ENCODE measurements at places on chromosomes 2 and 18.
A peak's percentile ranks its signal among the peaks of the same experiment; 100 is the strongest.

DNA sequence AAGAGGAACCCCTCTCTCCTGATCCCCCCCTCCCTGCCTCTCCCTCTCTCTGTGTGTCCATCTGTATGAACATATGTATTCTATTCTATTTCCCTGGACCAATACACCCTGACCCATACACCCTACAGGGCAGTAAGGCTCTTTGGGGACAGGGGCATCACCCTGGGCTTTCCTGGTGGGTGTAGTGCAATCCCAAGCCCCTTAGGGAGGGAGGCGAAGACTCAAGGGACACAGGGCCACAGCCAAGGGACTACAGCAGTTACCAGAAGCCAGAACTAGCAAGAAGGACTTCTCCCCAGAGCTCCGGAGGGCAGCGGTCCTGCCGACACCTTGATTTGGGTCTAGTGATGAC is 214.2 kb upstream of the RAB6C start:
- DNase-seq = no peak

DNA sequence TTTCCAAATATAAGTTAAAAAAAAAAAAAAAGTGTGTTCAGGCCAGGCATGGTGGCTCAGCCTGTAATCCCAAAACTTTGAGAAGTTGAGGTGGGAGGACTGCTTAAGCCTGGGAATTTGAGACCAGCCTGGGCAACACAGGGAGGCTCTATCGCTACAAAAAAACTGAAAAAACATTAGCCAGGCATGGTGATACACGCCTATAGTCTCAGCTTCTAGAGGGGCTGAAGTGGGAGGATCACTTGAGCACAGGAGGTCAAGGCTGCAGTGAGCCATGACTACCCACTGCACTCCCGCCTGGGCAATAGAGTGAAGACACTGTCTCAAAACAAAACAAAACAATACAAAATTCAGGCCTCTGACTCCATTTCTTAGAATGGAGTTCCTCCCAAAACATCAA is 9.2 kb downstream of the USP37 start:
- DNase-seq = no peak

DNA sequence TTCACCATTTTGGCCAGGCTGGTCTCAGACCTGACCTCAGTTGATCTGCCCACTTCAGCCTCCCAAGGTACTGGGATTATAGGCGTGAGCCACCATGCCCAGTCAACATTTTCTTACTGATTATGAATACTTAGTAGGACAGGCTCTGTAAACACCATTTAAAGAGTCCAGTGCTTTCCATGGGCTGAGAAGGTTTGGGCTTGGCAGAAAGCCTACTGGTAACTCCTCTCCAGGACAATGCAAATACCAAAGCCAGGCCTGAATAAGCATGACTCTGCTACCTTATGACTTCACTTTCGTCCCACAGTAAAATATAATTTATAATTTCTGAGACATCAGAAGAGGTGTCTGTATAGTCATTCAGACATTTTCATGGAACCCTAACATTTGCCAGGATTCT is 60.2 kb upstream of the FAM117B start:
- DNase-seq = no peak

DNA sequence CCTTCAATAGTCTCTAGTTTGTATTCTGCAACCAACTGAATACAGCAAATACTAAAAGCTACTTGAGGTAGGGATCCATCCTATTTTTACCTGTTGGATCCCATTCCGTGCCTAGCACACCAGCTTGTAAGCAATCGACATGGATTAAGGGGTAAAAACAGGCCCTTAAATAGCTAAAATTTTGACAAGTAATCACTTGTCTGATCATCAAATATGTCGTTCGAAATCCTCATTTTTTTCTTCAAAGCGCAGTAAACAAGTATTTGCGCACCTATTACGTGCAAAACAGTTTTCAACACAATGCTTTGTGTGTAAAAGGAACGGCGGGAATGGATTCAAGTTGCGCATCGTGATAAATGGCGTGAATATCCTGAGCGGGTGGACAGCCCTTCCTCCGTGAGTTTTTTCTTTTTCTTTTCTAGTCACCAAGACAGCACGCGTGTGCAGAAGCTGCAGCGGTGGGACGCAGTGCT is 1.4 kb upstream of the ACVR2A start:
- no peak for DNase-seq

DNA sequence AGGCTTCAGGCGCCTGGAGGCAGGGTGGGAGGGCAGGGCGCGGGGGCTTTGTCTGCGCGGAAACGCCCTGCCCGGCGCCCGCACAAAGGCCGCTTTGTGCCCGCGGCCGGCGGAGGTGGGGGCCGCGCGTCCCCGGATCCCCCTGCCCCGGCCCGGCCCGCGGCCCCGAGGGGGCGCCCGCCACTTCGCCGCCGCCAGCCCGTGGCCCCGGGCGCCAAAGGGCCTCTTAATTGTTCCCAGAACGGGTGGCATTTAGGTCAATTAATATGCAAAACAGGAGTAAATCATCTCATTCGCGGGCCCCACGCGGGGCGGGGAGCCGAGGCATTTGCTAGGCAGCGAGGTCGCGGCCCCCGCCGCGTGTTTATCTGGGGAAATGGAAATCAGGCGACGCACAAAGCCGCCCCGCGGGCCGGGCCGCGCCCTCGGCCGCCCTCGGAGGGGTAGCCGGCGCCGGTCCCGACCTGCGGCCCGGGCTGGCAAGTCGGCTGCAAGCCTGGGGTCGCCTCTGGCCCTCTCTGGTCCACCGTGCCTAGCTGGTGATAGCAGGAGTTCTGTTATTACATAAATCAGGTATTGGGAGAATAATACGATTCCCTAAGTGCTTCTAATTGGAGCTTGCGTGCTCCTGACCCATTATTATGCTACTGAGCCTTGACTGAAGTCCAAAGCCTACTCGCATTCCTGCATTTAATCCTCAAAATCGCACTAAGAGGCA is 148.2 kb upstream of the GLI2 start:
- DNase-seq = no peak

GRCh38 chr2:195664528-195664927 is 7.5 kb downstream of the SLC39A10 start:
- DNase-seq = no peak

GRCh38 chr2:159595410-159596046 is 20.8 kb downstream of the BAZ2B start:
- DNase-seq = peak; percentile 89

- DNase-seq = no peak
Measured at GRCh38 chr2:11393711-11394236, 49.3 kb upstream of the ROCK2 start.

DNA sequence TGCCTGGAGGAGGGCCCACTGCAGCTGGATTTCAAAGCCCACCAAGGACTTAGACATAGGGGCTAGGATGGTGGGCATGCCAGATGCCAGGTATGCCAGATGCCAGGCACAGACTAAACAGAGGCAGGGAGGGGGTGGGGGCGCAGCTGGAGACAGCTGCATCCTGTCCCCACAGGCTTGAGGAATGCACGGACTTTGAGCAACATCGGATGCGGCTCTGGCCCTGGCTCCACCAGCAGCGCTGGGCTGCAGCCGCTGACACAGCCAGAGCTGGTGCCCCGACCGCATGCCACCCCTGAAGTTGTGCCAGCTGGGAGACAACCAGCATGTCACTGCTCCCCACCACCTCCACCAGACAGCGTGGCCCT is 39.5 kb downstream of the AQP12A start:
- DNase-seq = no peak

- DNase-seq = no peak
Measured at GRCh38 chr2:129689653-129690448, 289.6 kb upstream of the RAB6C start.

GRCh38 chr2:60994131-60994530 is 23.4 kb upstream of the PEX13 start:
- no peak for DNase-seq

- DNase-seq = no peak
Measured at GRCh38 chr2:171703574-171704347, 16.5 kb downstream of the DYNC1I2 start.

- no peak for DNase-seq
Measured at GRCh38 chr2:85748039-85748734, 5.6 kb upstream of the ATOH8 start.

DNA sequence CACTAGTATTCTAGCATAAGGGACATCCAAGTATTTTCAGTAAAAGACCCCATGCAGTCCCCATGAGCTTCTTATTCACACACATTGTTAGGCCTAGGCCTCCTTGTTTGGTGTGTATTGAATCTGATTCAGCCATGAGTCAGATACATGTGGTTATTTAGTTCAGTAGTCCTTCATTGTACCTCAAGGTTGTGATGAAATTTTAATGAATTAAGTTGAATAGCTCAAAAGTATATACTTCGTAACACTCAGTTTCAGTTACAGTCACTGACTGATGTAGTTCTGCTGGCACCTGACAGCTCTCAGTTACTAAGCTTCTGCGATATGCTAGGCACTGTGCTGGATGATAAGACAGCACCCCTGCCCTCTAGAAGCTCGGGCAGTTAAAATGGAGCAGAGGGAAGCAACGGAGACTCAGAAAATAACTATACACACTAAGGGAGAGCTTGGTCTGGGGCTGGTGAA is 86.4 kb downstream of the XRCC5 start:
- no peak for DNase-seq

GRCh38 chr18:21489119-21489750 is 111.3 kb downstream of the ESCO1 start:
- DNase-seq = peak; percentile 27

DNA sequence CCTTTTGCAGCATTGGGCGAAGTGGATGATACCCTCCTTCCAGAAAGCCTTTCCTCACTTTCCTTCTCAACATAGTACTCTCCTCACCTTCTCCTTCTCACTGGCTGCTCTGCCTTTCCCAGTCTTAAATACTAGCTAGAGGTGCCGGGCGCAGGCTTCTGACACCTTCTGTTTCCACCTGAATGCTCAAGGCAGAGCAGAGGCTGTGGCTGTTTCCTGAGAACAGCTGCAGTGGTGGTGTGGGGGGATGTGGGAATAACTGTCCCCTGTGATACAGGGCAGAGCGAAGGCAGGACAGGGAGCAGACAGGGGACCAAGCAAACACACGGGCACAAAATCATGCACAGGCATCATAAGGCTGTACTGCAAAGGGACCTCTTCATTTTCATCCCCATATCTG is 303.1 kb downstream of the SS18 start:
- no peak for DNase-seq

DNA sequence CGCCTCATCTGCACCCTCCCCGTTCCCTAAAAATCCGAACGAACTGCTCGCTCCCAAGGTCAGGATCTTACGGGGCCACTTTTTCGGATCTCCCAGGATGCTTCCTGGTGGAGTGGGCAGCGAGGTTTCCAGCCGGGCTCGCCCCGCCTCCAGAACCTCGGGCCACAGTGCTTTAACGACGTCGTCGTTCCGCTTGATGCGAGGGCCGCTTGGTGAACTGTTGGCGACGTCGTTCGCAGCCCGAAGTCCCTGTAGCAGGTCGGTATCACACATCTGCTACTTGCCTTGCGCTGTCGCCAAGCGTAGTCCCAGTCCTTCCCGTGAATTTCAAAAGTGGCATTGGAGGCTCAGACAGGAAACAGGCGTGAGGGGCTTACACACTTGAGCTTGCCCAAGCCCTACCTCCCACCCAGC is 15.3 kb downstream of the EVX2 start:
- DNase-seq = no peak

DNA sequence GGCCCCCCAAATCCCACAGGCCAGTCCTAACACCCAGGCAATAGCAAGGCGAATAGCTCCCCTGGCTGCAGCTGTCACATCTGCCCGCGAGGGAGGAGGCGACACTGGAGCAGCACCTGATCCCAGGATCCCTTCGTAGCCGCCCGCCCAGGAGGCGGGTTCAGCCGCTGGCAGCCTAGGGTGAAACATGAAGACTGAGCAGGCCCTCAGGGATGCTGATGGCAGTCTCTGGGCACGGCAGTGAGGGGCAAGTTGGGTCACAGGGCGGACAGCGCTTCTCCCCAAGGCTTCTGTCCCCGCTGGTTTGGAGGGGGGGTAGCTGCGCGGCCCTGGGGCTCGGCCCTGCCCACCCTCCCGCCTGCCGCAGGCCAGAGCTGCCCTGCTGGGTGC is 1.9 kb downstream of the DNMT3A start:
- no peak for DNase-seq

DNA sequence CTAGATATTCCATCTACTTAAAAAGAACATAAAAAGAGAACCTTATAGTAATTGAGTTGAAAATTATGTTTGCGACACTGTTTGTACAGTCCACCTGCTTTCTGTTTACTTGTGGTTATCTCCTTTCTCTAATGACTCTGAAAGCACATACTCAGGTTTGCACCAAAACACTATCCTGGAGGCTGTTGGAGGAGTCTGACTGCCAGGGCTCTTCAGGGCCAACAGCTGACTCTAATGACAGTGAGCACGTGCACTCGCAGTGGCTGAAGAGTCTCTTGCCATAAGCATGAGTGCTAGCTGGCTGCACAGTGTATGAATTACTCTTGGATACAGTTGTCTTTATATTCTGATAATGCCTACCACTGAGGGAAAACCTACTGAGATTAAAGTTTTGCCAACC is 16.7 kb upstream of the GLS start:
- no peak for DNase-seq

- DNase-seq = no peak
Measured at GRCh38 chr2:212076456-212076855, 462.1 kb downstream of the ERBB4 start.

DNA sequence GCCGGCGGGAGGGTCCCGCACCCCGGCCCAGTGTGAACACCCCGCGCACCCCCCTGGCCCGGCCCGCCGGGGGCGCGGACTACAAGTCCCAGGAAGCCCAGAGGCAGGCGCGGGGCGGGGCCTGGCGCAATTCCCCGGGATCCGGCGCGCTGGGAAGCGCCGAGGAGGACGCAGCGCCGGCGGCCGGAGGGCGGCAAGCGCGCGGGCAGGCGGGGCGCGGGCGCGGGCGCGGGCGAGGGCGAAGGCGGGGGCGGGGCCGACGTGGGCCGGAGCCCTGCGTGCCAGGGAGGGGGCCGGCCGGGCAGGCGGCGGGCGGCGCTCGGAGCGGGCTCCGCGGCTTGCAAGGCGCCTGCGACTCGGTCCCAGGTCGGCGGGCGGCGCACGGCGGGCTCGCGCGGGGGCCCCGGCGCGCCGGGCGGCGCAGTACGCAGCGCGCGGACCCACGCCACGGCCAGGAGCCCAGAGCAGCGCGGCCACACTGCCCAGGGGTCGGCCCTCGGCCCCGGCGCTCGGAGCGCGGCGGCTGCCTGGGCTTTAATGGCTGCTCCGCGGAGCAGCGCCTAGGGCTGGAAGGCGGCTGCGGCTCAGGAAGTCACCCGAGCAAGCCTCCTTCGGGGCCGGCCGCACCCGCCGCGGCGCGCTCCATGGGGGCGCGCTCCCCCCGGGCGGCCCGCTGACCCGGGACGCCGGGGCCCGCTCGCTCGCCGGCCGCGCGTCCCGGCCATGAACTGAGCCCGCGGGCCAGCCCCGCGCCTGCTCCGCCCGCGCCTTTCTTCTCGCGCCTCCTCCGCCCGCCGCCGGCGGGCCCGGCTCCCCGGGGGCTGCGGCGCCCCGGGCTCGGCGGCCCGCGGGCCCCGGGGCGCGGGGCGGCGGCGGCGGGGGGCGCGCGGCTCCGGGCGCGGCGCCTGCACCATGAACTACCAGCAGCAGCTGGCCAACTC is at the start of gene AGAP1:
AGAP1 (plus strand) TSS at position 269 of the 941 bp plus-strand sequence.
- peak; percentile 62 for DNase-seq

DNA sequence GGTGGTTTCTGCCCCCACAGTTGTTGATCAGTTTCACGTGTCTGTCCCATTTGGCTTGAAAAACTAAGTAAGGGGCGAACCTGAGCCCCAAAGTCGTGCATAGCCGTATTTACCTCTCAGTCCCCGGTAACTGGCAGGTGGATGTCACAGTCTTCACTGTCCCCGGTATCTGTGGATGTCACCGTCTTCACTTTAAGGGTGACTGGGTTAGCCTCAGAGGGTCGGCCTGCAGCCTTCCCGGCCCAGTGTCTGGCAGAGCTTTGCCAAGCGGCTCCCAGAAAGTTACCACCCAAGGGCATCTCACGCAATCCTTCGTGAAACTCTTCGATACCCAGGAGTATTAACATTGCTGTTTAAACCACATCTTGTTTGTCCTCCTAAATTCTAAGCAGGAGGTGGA is 125.3 kb upstream of the CTDP1 start:
- DNase-seq = no peak

Data from NCI-H446 treated with DMSO at 0.1 percent for 48 hours (cell line).